ENCODE measurements at places on chromosomes 6 and 20.

- no peak for DNase-seq
Observed at GRCh38 chr6:32613475-32613874, 23.7 kb upstream of the HLA-DQA1 start.

DNA sequence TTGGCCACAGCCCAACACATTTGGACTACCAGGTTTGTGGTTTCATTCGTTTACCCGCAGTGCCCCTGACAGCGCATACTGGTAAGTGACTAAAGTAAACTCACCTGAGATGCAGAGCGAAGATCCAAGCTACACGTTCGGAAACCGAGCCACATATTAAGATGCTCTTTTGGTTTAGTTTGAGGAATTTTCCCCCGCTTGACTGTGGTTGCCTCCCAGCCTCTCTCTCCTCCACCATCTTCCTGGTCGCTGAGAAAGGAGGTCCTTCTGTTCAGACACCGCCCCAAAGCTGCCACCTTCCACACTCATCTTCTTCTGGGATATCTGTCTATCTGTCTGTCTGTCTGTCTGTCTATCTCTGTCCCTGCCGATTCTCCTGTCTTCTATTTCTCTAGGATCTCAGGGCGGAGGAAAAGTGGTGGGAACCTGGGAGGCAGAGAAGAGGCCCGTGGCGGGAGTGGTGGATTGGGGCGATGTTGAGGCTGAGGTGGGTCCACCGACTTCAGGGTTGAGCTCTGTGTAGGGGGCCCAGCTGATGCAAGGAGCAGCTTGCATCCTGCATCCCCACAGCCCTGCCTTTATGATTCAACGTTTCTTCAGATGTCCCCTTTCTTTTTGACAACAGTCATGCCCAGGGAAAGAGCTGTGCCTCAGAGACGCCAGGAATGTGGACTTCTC is 196.9 kb upstream of the ZNF184 start:
- DNase-seq: no peak

DNA sequence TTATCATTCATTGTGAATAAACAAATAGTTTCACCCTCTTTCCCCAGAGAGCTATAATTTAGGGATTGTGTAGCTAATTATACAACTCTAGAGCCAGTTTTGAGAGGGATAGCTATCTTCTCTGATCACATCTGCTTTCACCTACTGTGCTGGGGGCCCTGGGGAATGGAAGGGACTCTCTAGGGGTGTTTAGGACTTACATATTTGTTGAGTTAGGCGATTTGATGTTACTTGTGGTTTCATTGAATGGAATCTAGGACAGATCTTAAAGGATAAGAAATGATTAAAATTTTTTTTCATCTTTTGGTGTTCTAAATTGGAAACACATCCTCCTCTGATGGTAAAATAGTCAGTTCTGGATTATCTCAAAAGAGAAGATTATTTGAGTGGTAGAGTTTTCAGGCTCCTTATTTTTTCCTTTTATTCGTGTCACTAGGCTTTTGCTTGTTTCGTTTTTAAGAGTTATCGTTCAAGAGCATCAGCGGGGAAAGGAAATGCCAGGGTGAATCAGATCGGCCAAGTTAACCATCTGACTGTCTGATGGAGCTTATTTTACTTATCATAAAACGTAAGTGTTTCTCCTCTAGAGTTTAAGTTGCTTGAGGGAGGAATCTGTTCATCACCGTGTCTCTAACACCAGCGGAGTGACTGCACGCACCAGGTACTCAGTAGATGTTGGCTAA is 236.7 kb downstream of the FARS2 start:
- no peak for DNase-seq

GRCh38 chr6:121485359-121485811 is 49.9 kb downstream of the GJA1 start:
- no peak for DNase-seq

DNA sequence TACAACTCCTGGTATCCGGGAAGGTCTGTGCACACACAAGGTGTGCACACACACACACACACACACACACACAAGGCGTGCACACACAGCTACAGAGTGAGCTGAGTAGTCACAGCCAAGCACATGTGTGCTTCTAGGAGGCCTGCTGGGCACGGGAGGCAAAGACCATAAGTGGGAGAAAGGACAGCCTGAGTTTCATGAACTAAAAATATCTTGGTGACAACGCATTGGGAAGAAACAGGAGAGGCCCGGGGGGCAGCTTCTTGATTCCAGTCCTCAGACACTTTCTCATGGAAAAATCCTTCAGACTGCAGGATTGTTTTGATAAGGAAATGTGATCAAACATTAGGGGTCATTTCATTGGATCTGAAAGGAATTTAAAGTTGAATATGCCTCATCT is 2.6 kb downstream of the TRAF3IP2 start:
- no peak for DNase-seq

DNA sequence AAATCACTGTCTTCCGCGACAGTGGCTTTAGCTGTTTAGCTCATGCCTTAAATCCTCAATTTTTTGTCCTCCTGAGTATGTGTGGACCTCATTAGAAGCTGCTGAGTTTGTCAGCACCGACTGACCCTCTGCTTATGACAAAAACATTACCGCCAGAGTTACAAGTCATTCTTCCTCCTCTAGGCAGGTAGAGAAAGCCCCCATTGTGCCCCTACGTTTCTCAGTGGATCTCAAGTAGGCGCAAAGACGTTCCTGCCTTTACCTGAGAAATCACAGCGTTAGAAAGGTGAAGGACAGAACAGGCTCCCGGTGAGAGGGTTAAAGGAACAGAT is 227.3 kb upstream of the PDE10A start:
- DNase-seq: no peak

DNA sequence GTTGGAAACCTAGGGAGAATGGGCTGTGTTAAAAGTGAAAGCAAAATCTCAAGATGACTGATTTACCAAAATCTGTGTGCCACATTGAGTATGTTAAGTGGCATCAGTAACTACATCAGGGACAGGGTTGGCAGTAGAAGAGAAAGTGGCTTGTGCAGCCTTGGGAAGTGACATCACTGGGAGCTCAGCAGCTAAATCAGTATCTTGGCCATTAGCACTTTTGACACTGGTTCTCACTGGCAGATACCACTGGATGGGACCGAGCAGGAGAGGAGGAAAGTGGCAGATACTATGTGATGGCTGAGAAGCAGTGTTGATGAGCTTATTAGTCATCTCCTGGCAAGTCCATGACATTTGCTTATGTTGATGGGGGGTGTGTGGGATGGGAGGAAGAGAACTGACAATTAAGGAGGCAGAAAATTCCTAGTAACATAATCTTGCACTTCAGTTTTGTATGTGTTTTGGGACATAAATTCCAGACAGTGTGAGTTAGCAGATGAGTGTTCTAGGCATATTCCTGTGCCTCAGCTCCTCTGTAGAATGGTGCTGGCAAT is 322.2 kb downstream of the SOX4 start:
- DNase-seq: no peak

DNA sequence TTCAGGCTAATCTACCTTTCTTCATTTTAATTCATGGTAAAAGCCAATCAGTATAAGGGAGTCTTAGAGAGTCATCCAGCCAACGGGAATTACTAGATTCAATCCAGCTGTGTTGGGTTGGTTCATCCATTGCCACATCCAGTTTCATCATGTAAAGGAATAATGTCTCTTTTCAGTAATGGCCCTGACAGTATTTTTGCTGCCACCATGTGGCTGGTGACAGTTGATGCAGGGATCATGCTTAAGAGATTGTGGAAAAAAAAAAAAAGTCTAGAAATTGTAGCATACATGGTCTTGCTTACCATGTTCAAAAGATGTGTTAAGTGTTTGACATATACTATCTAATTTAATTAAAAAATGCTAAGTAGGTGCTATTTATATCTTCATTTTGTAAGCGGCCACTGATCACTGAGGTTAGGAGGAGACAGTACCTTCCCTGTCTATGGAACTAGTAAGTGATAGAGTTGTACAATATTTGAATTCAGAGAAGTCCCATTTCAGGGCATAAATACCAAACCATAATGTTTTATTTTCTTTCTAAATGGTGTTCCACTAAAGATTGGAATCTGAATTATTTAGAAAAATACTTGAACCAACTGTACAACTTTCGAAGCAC is 135.9 kb downstream of the KHDRBS2 start:
- peak; percentile 58 for DNase-seq

- DNase-seq: no peak
Observed at GRCh38 chr6:157133856-157134255, 189.5 kb downstream of the TMEM242 start.

- no peak for DNase-seq
Observed at GRCh38 chr6:142162780-142163179, 15.7 kb downstream of the VTA1 start.

DNA sequence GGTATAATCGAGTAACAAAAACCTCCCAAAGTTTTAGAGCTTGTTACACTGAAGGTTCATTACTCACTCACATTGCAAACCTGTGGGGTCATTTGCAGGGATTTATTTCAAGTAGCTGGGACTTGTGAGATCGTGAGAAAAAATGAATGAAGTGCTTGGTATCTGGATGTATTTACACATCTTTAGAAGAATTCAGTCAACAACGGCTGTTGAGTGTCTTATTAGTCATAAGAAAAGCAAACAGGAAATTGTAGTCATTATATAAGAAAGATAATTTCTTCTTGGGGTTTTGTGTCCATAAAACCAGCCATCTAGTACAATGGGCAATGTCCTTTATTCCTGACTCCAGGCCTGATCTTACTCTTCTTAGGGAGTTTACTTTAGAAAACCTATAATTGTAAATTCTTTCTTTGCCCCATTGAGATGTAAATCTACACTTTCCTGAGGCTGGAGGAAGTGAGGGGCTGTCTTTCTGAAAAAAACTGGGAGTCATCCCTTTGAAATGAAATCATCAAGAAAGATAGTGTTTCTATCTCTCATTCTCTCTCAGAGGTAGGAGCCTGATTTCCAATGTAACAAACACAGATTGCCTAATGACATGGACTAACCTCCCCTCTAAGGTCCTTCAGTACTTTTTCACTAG is 202.5 kb upstream of the ASCC3 start:
- DNase-seq: no peak

DNA sequence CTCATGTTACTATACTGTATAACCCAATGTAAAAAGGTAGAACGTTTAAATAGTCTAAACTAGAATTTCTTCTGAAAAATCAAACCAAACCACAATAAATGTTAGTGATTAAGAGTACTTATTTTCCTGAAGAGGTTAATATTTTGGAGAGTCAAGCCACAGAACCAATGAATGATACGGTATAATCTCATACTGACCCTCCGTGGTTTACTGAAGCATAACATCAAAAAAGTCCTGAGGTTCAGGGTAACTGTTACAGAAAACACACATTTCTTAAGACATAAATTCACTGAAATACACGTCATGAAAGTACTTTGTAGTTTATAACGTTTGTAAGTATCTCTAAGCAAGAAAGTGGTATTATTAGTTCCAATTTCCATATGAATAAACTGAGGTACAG is 28.9 kb downstream of the ESF1 start:
- DNase-seq: no peak

DNA sequence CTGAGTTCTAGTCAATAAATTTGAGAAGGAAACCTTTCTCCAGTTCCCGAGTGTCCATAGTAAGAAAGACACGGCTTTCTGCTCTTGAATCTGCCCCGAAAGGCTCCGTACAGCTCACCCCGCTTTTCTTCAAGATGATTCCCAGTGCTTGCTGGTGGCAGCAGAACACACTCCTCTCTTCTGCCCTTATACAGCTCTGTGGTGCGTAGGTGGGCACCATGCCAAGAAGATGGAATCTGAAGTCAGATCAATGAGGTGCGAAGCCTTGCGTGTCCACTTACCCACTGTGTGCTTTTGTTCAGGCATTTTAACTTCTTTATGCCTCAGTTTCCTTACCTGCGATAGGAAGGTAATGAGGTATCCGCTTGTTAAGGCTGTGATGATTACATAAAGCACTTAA is 142.2 kb downstream of the WDR27 start:
- DNase-seq: no peak

DNA sequence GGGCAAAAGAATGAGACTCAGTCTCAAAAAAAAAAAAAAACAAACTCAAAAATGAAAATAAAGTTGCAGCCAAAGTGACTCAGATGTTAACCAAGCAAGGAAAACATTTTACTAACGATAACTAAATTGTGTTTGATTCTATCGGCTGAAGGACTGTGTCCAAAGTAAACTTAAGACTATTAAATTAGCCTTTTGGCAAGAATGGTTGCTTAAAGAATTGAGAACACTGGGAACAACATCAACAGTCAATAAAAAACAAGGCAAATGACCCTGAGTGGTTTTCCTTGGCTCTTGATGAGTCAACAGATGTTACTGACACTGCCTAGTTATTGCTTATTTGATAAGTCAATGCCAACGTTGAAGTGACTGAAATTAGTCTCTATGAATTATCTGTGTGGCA is 36.7 kb downstream of the POU3F2 start:
- DNase-seq: no peak

GRCh38 chr6:7939184-7939863 is 28.7 kb upstream of the TXNDC5 start:
- no peak for DNase-seq

All from KBM-7 (cell line).